ENCODE measurements at places on chromosomes 1 and 21. TPM values are rescaled to one million over a fixed set of nuclear protein-coding genes. Genes with fewer than 3 reads are reported as not detected.
A peak's percentile ranks its signal among the peaks of the same experiment; 100 is the strongest.

VWA5B1 gene
- not detected for total RNA-seq

PRDM16 gene
- total RNA-seq: 7.4 TPM

DNA sequence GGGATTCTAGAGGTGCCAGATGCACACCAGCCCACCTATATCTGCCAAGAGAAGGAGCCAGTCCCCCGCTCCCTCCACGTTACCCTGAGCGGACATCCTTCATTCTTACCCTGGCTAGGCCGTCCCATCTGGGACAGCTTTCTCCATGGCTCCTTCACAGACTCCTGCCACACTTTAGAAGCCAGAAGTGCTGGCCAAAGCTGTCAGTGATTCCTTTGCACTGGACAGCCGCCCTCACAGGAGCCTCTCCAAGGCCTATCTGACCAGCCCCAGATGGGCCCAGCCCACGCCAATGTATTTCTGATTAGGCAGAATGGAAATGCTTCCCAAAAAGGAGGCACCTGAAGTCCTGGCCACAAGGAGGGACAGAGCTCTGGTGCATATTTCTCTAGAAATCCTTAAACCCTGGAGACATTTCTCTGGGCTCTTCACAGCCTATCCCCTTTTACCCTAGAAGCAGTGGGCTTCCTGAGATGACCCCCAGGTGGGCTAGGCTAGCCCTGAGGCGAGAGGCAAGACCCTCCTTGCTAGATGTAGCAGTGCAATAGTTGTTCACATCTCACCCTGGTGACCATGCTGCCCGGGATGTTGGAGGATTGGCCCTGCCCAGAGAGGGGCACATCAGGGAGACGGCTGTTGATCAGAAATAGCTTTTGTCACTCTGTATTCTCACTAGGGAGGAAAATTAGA lies 44.1 kb downstream of the RASSF5 start:
- no peak for DNase-seq

DYNLT5 gene
- total RNA-seq: 0.35 TPM

- DNase-seq: no peak
Observed at GRCh38 chr1:85672031-85672660, 36.1 kb downstream of the ZNHIT6 start.

DNA sequence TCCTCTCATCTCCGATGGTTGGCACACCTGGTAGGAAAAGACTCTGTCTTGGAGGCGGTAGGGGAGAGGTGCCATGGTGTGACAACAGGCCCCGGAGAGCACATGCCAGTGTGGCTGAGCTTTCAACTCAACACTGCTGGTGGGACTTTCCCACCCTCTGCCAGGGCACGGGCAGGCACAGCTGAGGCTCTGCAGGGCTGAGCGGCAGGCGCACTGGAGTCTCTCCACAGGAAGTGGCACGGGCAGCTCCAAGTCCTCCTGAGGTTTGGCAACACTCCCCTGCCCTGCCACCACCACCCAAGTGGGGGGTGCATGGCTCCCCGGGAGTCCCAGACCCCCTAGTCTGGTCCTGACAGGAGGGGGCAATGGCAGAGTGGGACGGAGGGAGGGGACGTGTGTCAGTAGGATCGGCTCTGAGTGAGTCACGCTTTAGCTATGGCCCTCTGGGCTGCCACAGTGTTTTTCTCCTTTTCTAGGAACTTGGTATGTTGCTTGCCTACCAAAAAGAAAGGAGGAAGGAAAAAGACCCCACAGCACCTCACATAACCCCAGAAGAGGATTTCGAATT lies 27.3 kb upstream of the EVA1B start:
- DNase-seq: peak; percentile 88

DNA sequence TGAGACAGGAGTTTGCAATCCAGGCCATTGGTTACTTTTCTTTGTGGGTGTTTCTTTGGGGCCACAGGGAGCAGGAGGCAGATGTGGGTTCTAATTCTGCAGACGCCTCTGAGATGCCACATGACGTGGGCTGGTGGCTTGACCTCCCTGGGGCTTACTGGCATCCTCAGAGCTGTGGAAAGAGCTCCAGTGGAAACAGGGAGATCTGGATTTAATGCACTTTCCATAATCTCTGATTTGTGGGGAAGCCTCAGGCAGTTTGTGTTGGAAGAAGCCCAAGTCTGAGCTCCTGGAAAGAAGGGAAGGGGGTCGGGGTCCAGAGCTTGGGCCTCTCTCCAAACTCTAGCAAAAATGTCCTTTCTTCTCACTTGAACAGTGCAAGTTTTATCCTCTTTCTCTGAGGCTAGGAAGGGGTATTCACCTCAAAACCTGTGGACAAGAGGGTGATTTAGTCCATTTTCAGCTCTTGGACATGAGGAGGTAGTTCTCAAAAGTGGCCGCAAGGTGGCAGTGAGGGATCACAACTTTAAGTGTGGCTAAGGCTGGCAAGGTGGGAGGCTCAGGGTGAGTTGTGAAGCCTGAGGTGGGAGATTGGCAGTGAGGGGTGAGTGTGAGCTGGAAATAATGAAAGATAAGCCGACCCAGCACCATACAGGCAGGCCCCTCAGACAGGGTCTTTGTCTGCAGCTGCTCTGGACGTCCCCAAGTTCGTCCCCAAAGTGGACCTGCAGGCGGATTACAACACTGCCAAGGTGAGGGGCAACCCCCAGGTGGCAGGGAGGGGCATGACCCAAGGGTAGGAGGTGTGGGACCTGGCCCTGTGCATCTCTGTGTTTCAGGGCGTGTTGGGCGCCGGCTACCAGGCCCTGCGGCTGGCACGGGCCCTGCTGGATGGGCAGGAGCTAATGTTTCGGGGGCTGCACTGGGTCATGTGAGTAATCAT lies 9.2 kb downstream of the IKBKE start:
- no peak for DNase-seq

- no peak for DNase-seq
Observed at GRCh38 chr1:36594023-36594422, 111.3 kb upstream of the CSF3R start.

DNA sequence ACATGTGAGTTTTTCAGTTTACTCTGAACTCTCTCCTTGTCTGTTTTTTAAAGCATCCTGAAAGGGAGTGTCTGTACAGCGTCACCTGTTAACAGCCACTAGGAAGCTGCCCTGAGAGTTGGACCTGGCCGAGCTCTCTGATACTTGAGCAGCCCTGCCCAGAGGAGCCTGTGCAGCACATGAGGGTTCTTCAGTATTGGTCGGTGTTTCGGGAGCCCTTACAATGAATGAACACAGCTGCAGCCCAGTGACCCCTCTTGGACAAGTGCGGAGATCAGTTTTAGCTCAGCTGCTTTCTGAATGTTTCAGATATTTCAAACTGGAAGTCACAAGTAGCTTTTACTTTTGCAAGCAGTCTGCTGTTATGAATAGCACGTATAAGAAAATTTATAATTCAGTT lies 39.2 kb downstream of the ADARB1 start:
- DNase-seq: no peak

- no peak for DNase-seq
Observed at GRCh38 chr1:20982316-20982715, 194.4 kb downstream of the EIF4G3 start.

C1orf141 gene
- not detected for total RNA-seq

USP25 gene
- total RNA-seq: 45.2 TPM

WDTC1 gene
- 52.0 TPM for total RNA-seq

Measured in osteocyte (in vitro differentiated cells).